ENCODE measurements at places on chromosomes 6 and 20.

DNA sequence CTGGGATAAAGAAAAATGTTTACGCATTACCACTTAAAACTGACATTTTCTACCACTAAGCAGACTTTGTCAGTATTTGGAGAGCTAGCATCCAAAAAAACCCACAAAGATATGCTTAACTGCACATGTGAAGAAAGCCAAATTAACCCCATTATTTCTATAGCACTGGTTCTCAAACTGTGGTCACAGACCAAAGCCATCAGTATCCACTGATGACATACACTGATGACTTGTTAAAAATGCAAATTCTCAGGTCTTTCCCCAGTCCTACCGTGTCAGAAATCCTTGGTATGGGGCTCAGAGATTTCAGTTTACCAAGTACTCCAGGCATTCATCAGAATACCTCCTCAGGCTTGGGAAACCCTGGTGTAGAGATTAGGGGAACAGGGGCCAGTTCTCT is 230.2 kb downstream of the PTPRK start:
- no peak for DNase-seq

GRCh38 chr6:106452628-106453027 is 92.1 kb downstream of the CRYBG1 start:
- no peak for DNase-seq

- DNase-seq = no peak
Observed at GRCh38 chr6:44257025-44257752, at the start of gene SLC35B2. TSS of gene SLC35B2 (minus strand) at chr6:44257528. CDS start at chr6:44257410, 118 bp downstream.

DNA sequence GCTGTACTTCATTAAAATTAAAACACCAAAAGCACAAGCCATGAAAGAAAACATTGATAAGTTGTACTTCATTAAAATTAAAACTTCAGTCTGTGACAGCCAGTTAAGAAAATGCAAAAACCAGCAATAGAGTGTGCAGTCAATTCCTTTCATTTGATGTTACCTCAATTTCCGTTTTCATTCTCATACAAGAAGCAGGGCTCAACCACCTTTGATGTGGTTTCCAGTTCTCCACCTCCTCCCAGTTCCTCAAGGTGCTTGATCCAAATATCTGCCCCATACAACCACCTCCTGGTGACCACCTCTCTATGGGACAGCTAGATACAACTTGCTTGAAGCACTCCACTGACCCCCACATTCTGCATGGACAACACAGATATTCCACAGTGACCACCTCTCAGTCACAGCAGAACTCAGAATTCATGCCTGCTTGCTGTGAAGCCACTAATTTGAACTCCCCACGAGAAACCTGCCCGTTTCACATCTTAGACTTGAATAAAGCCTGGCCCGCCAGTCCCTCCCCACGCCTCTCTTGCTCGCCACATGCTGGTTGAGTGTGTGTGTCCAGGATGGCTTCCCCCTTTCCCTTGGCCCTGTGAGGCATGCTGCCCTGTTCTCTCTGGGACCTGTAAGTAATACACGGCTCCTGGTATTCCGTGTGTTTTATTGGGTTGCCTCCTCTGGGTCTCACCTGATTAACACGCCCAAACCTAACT is 66.1 kb downstream of the FAM50B start:
- no peak for DNase-seq

DNA sequence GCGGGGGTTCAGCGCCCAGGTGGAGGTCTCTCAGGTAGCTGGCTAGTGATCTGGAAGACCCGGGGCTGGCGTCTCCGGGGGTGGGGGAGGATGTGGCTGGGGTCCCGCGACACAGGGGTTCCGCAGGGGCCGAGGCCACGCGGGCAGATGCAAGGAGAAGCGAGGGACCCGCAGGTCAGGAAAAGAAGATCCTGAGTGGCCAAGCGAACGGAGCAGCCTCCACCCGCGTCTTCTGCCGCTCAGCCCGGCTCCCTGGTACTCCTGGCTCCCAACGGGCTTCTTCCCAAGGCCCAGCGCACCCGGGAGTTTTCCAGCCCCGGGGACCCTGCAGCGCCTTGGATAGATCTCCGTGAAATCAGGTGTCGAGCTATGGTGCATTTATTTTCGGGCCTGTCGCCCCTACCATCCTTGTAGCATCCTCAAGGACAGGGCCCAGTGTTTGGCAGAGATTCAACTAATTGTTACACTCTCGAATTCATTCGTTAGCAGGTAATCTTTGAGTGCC is 682 bp upstream of the CHD6 start:
- DNase-seq = no peak
